ENCODE measurements at places on chromosomes 7 and 10.

- DNase-seq, result no peak
Measured at GRCh38 chr7:64655811-64656210, 10.1 kb upstream of the ZNF107 start.

DNA sequence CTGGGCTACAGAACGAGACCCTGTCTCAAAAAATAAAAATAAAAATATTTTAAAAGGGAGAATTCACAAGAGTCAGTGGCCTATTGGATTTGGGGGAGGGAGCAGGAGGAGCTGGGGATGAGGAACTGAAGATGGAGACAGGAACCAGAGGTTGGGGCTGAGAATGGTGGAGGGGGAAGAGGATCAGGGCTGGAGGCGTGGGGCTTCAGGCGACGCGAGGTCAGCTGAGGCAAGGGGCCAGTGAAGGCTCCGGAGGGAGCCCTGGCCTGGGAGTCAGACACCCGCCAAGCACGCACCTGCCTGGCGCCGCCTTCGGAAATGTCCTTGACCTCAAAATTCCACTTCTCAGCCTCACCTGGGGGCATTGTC is 671 bp upstream of the CLEC2L start:
- no peak for DNase-seq

DNA sequence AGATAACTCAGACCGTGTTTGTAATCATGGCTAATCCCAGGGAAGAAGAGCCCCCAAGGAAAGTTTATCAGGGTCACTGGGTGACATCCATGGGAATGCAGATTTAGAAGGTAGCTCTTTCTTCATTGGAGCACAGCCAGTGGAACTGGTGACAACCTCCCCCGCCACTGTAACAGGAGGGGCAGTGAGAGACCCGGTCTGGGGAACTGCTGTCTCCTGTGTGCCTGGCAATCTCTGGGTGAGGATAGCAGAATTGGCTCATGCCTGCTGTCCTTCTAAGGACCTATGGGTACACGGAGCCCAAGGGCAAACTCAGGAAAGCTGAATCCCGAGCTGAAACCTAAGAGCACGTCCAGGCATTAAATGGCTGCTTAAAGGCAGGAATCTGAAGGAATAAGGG is 341.6 kb downstream of the ABCA13 start:
- DNase-seq, result no peak

DNA sequence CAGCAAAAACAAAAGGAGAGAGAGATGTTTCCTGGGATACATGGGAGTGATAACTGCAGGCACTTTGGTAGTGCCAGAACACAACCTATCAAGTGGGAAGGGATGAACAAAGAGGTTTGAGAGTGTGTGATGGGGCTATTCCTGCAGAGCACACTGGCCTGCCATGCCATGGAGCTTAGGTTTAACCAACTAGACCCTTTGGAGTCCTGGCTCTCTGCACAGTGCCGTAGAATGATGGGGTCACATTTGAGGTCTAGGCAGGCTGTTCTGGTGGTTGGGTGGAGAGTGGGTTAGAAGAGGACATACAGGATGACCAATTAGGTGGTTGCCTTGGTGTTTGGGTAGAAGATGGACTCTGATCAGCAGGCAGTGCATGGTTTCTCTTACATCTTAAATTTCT is 101.9 kb upstream of the HABP2 start:
- DNase-seq, result no peak

DNA sequence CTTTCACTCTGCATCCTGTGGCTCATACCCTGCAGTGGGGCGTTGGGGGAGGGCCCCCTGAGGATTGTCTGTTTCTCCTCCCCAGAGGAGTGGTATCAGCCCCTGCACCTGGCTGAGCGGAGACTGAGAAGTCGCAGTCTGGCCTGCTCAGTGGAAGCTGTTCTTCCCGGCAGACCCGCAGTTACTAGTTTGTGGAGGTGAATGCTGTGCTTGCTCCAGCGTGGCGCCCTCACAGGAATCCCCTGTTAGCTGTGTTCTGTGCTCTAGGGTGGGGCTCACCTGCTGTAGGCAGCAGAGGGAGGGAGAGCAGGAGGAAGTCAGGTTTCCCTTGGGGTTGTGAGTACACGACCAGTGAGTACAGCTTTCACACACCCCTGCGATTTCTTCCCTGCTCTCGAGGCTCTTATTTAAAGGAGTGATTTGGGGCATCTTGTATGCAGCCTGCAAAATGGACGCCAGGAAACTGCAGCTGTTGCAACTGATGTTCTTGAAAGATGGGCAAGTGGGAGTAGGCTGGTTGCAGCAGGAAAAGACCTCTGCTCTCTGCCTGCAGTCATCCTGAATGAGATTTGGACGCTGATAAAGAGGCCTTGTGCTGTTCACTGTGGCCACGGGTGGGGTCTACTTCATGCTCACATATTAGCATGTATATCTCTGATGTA is 66.4 kb downstream of the HK1 start:
- no peak for DNase-seq

GRCh38 chr7:4109481-4110110 is 572.5 kb upstream of the FOXK1 start:
- DNase-seq, result no peak

DNA sequence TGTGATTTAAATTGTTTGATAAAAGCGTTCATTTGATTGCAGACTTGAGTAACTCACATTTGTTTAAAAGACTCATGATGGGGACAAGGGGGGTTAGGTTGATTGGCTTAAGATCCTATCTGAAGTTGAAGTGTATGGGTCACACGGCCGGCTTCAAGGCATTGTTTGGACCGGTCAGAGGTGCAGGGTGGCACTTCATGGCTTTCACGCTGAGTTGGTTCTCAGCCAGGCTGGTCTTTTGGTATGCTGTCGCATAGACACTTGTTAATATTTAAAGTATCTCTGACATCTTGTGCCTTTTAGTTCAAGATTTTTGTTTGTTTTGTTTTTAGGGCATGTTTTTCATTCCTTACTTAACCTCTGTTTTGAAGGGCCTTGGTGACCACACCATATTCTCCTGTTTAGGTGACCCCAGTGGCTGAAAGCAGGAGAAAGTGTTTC is 58.1 kb downstream of the CCNY start:
- no peak for DNase-seq

- DNase-seq, result no peak
Measured at GRCh38 chr10:85008488-85009184, 680.2 kb downstream of the CCSER2 start.

DNA sequence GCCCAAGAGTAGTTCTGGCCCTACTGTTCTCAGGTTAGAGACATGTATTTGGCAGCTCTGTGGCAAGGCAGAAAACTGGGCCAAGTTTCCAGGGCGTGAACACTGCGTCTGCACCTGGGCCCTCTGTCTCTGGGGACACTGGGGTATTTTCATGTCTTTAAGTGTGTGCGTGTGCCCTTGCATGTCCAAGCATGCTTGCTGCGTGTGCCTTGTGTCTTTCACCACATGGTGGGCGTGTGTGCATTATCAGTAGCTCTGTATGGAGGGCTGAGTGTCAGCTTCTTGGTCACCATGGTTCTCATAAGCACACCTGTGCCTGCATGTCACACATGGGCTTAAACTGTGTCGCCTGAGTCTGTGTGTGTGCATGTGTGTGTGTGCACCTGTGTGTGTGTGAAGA is 69.3 kb downstream of the HIPK2 start:
- no peak for DNase-seq

- no peak for DNase-seq
Measured at GRCh38 chr10:4885162-4885561, 59.2 kb downstream of the AKR1E2 start.

DNA sequence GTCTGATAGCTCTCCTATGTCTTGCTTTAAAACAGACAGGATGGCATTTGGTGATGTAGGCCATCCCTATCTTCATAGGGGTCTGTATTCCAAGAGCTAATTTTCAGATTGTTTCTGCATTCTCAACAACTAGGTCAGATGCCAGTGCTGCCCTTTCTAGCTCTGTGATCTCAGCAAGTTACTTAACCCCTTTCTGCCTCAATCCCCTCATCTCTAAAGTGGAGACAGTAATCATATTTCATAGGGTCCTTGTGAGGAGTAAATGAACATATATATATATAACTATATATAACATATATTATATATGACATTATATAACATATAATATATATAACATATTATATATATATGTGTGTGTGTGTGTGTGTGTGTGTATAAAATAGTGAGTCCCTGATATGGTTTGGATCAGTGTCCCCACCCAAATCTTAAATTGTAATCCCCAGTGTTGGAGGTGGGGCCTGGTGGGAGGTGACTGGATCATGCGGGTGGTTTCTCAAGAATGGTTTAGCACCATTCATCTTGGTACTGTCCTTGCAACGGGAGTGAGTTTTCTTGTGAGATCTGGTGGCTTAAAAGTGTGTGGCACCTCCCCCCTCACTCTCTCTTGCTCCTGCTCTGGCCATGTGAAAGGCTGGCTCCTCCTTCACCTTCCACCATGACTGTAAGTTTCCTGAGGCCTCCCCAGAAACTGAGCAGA is 45.2 kb downstream of the HIPK2 start:
- no peak for DNase-seq

Measured in stimulated activated CD4-positive, alpha-beta T cell treated with anti-CD3 and anti-CD28 coated beads, Interleukin-1b, Interleukin-23, amount 100 ng/mL, for 48 hours (primary cell).